ENCODE measurements at places on chromosomes 5 and 9.

DNA sequence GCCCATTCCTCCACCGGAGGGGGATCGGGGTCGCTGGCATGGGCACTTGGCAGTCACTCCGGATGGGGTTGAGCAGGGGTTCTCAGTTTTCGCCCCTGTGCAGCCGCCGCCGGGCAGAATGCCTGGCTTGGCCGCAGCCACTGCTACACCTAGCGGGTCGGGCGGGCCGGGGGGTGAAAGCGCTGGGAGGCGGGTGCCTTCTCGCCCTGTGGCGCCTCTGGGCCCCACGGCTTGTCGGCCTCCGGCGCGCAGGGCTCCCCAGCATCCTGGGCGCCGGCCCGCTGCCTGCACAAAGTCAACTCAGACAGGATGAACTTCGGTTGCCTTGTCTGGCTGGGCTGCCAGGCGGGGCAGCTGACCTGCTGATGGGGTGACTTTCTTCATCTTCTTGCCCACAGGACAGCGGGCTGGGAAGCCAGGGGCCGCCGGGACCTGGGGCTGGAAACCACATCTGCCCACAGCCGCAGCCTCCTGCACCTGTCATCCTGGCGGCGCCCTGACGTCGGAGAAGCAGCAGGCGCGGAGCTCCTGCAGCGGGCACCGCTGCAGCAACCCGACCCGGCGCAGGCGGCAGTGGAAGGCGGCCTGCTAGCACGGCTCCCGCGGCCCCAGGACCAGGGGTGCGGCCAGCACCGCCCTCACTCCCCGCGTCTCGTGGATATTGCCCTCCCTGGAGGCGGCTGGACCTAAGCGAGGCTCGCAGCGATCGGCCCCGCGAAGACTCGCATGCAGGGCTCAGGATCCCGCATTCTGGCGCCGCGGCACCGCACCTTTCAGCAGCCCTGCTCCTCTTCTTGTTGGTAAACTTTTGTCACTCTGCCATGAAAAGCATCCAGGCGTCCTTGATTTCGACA is 1.3 kb upstream of the ANKRD18A start:
- DNase-seq: no peak

- no peak for DNase-seq
Observed at GRCh38 chr5:142542906-142543305, 143.0 kb downstream of the FGF1 start.

GRCh38 chr9:115063058-115063845 is 54.7 kb downstream of the TNC start:
- no peak for DNase-seq

- no peak for DNase-seq
Observed at GRCh38 chr9:109441296-109441695, 56.8 kb downstream of the PTPN3 start.

GRCh38 chr5:150214289-150214688 is 24.4 kb downstream of the SLC6A7 start:
- DNase-seq: no peak

- no peak for DNase-seq
Observed at GRCh38 chr5:174187001-174187400, 141.5 kb downstream of the NSG2 start.

DNA sequence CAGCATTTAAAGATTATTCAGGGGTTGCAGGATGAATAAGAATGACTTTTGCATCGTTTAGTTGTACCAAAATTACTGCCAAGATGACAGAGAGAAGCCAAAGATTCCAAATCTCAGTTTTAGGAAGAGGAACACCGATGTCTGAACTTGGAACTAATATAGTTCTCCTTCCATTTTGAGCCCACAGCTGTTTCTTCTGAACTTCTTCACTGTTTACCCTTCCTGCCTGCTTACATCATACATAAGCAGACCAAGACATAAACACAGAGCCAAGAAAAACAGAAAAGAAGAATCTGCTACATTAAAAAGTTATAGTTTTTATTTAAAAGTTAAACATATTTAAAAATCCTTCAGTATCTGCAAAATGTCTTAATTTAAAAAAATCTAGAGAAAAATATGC is 146.9 kb upstream of the RAPGEF1 start:
- no peak for DNase-seq

DNA sequence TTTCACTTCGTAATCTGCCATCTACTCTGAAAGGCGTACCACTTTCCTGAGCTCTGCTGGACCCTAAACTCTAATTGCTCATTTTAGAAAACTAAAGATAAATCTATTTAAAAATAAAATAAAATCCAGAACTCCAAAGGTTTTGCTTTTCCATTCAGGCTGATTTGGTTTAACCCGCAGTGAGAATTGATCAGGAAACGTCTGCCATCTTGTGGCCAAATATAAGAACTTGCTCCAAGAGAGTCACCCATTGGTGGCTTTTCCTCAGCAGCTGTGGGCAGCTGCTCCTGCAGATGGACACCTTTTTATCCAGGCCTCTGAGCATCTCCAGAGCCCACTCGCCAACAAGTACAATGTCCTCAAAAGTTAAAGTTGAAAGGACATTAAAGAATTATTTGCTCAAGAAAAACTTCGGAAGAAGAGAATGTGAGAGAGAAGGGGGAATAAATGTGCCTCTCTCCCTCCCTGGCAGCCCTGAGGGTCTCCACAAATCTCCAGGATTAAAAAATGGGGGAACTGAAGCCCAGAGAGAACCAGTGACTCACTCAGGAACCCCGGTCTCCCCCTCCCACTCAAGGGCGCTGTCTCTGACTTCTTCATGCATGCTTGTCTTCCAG is 4.1 kb downstream of the SAXO1 start:
- no peak for DNase-seq

- no peak for DNase-seq
Observed at GRCh38 chr9:122251351-122251750, 13.3 kb downstream of the RBM18 start.

DNA sequence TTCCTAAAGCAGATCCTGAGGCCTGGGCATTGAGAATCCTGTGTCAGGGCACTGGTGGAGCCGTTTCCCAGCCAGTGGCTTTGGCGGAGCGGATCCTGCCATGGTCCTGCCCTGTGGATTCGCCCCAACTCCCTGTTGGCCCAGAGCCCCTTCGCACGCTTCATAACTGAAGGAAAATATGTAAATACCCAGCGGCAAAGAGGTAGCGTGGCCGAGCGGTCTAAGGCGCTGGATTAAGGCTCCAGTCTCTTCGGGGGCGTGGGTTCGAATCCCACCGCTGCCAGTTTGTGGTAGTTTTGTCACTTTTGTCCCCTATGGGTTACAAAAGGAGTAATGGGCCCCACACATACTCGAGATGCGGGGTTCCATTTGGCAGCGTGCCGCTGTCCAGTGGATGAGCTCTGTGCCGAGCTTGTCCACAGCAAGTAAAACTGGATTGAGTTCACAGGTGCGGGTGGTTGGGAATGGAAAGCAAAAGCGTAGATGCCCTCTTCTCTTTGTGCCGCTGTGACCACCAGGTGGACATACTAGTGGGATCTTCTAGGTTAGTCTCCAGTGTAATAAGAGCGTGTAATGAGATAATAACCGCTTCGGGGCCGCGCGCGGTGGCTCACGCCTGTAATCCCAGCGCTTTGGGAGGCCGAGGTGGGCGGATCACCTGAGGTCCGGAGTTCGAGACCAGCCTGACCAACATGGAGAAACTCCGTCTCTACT is 17.3 kb downstream of the TRIM7 start:
- no peak for DNase-seq

GRCh38 chr5:175680463-175680862 is 22.6 kb downstream of the HRH2 start:
- no peak for DNase-seq

- no peak for DNase-seq
Observed at GRCh38 chr9:131418143-131419025, 24.5 kb downstream of the PRRC2B start.

GRCh38 chr5:131488463-131488862 is 146.6 kb downstream of the RAPGEF6 start:
- no peak for DNase-seq

DNA sequence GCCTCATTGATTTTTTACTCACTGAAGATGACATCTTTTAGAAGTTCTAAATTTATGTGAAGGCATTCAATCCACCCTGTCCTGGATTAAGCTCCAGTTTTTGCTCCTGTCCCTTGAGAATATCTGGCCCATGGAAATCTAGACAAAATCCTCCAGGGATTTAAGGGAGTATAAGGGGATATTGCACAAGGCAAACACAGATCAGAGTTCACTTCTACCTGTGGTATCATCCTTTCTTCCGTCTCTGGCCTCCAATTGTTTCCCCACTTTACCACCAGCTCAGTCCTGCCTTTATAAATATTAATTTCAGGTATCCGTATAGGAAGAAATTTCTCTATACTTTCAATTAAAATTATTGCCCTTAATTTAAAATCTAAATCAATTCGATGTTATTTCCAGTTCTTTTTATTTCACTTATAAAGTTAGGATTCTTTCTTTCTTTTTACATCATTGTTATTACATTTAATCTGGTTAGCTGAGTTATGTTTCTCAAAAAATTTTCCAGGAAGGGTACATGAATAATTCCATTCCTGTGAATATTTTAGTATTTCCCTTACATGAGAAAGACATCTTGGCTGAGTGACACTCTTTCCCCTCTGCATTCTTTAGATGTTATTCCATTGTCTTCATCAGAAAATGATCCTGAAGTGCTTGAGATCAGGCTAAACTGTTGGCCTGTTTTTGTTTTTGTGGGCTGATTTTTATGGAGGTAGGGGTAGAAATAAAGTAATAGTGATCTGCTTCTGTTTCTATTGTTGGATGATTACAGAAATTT is 194.3 kb upstream of the MAP3K1 start:
- DNase-seq: no peak

DNA sequence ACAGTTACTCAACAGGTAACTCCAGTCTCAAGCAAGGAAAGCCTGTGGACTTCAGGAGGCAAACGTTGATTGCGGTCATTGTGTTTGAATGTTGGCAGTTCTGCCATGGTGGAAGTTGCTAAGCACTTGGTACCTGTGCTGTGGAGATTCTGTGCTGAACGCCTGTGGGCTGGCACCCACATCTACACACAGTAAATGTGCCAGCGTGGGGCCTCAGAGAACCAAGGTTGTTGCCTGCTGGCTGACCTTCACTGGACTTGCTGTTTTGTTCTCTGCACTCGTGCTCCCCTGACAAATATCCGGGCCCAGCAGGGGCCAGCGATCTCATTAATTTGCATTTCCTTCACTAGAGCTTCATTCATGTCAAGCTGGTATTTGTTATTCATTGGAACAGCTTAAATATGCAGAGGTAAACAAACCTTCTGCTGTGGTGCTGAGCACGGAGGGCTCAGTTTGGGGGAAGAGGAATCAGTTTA is 141.8 kb downstream of the PRKACG start:
- DNase-seq: no peak

DNA sequence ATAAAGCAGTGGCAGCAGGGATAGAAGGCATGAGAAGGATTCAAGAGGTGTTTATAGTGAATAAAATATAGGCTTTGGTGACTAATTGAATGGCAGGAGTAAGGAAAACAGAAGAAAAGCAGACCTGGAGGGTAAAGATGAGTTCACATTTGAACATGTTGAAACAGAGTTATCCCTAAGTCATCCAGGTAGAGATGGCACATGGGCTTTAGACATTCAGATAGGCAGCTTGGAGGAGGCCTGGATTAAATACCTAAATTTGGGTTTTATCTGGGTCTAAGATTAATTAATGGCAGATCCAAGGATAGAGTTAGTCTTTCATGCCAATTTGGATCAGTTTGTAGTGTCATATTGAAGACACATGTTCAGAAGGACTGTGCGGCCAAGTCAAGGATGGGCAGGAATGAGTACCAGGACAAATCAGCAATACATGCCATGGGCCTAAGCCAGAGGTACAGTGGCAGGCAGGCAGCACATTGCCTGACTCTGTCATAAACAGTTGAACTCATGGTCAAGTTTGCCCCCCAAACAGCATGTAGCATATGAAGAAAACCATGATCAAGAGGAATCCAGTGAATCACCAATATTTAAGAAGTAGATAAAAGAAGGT is 115.5 kb upstream of the SLC12A2 start:
- no peak for DNase-seq

DNA sequence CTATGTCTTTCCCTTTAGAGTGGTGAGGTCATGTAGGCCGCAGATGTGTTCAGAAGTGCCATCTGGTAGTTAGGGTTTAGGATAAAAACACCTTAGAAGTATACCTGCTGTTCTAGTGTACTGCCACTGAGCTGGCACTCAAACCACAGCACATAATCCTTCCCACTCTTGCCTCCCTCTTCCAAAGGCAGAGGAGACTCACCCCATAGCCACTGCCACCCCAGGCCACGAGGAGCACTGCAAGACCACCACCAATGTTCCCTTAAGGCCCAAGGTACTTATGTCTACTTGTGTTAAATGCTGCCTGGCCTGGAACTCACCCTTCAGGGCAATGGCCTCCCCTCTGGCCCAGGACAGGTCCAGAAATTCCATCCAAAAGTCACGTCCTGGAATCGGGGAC is 379.5 kb upstream of the EDIL3 start:
- no peak for DNase-seq

- no peak for DNase-seq
Observed at GRCh38 chr9:135281791-135282737, 194.6 kb downstream of the OLFM1 start.

GRCh38 chr5:7501061-7501460 is 105.1 kb downstream of the ADCY2 start:
- no peak for DNase-seq

DNA sequence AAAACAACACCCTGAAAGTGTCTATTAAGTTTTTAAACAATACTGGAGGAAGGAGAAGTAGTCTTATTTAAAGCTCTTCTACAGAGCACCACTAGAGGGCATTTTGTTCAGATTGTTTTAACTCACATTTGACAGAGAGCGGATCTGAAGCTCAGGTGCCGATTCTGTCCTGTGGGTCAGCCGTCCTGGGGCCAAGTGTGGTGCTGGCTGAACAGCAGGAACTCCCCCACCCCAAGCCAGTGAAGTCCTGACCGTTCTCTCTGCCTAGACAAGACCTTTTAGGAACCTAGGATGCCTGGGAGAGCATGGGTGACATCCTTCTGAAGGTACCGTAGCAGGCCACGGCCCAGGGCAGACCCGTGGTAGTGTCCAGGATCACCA is 3.9 kb downstream of the EXOC3 start:
- DNase-seq: no peak

GRCh38 chr9:71361357-71361756 is 239.9 kb upstream of the TRPM3 start:
- no peak for DNase-seq

GRCh38 chr5:59543821-59544442 is 349.6 kb downstream of the PDE4D start:
- DNase-seq: no peak

- DNase-seq: no peak
Observed at GRCh38 chr5:13866792-13867191, 77.7 kb downstream of the DNAH5 start.

- DNase-seq: no peak
Observed at GRCh38 chr9:38001430-38001829, 67.6 kb downstream of the SHB start.

DNA sequence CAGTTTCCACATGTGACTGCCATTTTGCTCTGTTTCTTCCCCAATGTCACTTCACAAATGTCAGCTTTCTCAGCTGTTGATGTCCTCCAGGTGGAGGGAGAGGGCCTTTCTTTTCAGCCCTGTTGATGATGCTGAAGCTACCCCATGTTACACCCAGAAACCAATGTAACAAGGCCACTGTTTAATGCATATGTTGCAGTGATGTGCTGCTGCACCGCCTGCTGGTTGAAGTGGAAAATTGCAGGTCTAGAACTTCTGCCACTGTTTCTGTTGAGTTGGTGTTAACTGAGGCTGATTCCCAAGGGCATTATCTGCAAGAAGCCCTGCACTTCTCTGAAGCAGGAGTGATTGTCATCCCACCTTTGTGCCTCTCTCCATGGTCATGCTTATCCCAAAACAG is 428.4 kb downstream of the KDM4C start:
- DNase-seq: no peak

- no peak for DNase-seq
Observed at GRCh38 chr5:112025757-112026156, 268.8 kb upstream of the NREP start.

GRCh38 chr5:157559301-157559700 is 16.3 kb downstream of the ADAM19 start:
- no peak for DNase-seq
